BE2C (cell line): ENCODE measurements at places on chromosomes 1 and 21.

DNA sequence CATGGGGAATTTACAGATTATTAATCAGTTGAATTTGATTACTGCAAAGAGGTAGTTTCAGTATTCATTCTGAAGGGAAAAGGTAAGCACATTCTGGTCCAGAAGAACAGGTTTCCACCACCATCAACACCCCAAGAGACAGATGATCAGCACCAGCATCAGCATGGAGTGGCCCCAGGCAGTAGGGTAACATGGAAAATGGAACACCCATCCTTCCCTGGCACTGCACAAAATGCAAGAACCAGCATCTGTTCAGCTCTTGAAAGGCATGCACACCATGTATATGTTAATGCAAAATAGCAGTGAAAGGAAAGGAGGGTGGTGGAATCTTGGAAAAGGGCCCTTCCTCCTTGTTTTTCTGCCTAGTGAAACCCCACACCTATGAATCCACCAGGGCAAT, 9.2 kb downstream of the HSD3B1 start:
- DNase-seq, result no peak

GRCh38 chr1:5509664-5510452, 482.4 kb downstream of the NPHP4 start:
- DNase-seq, result peak; percentile 48

DNA sequence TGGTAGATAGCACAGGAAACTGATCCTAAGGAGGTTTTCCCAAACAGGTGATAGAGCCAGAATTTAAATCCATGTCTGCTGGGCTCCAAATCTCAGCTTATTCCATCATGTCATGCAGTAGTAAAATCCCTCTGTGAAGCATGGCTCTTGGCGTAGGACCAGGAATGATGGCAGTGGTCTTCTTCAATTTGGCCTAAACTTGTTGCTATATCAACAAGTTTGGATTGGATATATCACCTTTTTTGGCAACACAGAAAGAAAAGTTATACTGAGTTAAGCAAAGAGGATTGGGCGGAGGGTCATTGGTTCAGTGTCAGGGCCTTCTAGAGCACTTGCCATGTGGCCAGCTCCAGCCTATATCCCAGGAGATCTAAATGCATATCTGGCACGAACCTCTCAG, 52.2 kb downstream of the FGGY start:
- no peak for DNase-seq

GRCh38 chr1:1560178-1560577, 14.5 kb downstream of the SSU72 start:
- no peak for DNase-seq

- peak; percentile 24 for DNase-seq
Observed at GRCh38 chr1:47434051-47434842, 3.6 kb upstream of the FOXD2 start.

- DNase-seq, result no peak
Observed at GRCh38 chr1:111882559-111882958, 106.9 kb downstream of the KCND3 start.

DNA sequence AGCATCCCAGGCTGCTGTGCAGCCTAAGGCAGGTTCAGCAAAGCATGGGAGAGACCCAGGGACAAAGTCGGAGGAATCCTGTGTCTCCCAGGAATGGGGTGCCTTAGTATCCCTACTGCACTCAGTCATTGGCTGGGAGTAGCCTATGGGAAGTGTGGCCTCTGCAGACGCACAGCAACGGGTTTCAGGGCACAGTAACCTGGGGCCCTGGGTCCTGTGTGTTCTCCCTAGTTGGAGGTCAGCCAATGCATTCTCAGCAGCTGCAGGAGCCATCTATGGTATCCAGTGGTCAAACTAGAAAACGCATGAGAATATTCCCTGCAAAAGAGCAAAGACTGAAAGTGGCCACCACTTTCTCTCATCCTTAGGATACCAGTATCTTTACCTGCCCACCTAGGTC, 13.7 kb upstream of the C1orf21 start:
- DNase-seq, result peak; percentile 41

- no peak for DNase-seq
Observed at GRCh38 chr1:6906783-6907182, 121.5 kb downstream of the CAMTA1 start.

DNA sequence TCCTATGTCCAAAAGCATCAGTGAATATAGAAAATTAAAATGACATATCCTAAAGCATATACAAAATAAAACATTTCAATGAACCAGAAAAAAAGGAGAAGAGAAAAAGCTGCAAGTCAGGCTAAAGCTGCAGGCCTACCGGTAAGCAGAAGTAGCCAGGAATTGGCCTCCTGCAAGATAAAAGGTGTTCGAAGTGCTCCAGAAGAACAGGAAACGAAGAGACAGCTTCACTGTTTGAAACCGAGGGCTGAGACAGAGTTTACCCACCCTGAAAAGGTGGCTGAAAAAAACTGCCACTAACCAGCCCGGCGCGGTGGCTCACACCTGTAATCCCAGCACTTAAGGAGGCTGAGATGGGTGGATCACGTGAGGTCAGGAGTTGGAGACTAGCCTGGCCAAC, 37.4 kb downstream of the NSL1 start:
- DNase-seq, result no peak

DNA sequence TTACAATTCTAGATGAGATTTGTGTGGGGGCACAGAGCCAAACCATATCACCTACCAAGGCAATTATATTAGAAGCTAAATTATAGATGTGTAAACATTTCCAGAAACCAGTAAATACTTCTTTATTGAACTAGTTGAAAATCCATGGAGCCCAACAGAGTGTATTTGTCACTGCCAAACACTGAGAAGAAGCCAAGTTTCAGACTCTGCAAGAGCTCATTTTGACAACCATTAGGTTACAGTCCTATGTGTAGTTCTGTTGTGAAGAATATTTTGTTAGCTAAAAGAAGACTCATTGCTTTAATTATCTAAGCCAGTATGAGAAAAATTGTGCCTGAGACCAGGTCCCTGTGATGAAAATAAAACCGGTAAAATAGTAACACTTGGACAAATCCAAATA, 358.9 kb upstream of the SGIP1 start:
- DNase-seq, result no peak

DNA sequence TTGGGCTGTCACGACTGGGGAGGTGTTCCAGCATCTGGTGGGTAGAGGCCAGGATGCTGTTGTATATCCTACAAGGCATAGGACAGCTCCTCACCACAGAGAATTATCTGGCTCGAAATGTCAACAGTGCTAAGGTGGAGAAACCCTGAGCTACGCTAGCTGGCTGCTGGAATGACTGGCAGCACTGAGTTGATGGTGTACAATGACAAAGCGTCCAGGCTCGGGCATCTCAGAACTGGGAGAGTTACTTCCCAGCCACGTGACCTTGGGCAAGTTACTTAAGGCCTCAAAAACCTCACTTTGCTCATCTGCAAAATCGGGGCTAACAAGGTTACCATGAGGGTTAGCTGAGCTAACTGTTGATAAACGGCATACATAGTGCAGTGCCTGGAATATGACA, 35.4 kb downstream of the GPR161 start:
- DNase-seq, result no peak

DNA sequence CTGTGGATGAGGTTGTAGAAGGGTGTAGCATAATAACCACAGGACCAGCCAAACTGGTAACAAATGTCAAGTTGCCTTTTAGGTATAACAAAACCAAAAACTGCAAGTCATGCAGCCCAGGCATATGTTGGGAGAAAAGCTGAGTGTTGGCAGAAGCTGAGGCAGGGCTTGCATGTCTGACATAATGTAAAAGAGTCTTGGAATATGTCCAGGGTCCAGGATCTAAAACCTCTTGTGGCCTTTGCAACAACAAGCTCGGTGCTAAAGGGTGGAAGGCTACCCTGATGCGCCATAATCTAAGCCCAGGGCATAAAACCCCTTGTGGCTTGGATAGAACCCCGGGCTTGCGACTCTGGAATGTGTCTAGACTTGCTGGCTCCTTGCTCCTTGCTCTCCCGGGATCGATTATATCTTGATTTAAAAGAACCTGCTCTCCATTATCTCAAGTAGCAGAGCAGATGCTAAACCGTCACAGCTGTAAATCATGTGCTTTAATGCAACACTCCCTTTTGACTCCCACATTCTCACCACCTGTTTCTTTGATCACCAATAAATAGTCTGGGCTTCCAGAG, 26.5 kb upstream of the SLC35A3 start:
- DNase-seq, result peak; percentile 54

- DNase-seq, result no peak
Observed at GRCh38 chr1:187018291-187018690, 189.5 kb downstream of the PLA2G4A start.

- DNase-seq, result no peak
Observed at GRCh38 chr21:20086508-20086907, 911.7 kb upstream of the NCAM2 start.

DNA sequence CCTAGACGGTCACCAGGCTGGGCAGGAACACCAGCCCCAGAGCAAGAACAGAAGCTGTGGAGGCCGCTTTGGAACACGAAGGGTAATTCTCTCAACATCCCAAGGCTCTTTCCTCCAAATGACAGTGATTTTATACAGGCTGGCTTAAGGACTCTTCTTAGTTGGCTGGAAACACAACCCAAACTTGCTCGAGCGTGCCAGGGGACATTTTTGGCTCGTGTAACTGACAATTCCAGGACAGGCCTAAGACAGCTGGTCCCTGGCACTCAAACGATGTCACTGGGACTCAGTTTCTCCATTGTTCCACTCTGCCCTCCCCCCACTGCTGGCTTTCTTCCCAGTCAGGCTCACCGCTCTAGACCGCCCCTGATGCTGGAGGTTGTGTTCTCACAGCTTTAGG, 164.7 kb downstream of the NPHP4 start:
- DNase-seq, result no peak

GRCh38 chr21:14572204-14572780, 26.2 kb upstream of the SAMSN1 start:
- no peak for DNase-seq

- no peak for DNase-seq
Observed at GRCh38 chr1:231424950-231425805, 3.1 kb upstream of the EGLN1 start.

DNA sequence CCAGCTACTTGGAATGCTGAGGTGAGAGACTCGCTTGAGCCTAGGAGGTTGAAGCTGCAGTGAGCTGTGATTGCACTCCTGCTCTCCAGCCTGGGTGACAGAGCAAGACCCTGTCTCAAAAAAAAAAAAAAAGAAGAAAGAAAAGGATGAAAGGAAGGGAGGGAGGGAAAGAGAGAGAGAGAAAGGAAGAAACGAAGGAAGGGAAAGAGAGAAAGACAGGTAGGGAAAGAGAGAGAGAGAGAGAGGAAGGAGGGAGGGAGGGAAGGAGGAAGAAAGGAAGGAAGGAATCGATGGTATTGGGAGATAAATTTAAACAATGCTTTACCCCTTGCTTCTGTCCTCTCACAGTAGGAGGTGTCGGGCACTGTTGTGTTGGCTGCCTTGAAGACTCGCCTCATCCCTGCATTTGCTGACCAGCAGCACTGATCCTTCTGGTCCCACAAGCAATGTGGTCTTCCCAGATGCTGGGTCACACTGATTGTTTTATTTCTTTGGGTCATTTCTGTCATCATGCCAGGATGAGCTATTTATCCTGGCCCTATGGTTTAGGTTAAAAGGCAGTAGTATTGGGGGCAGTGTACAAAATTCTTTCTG, 30.9 kb downstream of the GPR137B start:
- no peak for DNase-seq

GRCh38 chr1:13667691-13668090, 32.3 kb upstream of the PRDM2 start:
- DNase-seq, result no peak

DNA sequence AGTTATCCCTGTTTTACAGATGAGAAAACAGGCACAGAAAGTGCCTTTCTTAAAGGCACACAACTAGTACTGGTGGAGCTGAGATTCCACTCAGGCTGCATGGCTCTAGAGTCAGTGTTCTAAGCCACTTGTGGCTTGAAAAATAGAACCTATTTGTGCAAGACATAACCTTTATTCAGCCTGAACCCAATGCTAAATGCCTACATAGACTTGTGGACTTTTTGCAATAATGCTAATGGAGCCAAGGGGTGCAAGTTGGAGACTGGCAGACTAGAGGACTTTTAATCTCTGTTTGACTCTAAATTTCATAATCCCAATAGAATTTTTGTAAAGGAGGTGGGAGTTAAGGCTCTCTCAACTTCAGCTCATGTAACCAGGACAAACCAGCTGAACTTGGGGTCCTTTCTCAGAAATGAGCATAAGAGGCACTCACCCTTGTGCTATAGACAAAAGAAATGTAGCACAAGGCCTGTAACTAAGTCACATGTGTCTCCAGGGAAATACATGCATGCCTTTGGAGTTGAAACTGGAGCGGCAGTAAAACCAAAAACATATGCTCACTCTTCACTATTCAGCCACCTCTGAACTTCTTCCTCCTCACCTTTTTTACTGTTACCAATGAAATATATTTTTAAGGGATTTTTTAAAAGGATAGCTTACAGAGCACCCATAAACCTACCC, 43.0 kb upstream of the AK4 start:
- no peak for DNase-seq

- DNase-seq, result peak; percentile 91
Observed at GRCh38 chr1:3668585-3669300, 16.4 kb downstream of the TP73 start.

DNA sequence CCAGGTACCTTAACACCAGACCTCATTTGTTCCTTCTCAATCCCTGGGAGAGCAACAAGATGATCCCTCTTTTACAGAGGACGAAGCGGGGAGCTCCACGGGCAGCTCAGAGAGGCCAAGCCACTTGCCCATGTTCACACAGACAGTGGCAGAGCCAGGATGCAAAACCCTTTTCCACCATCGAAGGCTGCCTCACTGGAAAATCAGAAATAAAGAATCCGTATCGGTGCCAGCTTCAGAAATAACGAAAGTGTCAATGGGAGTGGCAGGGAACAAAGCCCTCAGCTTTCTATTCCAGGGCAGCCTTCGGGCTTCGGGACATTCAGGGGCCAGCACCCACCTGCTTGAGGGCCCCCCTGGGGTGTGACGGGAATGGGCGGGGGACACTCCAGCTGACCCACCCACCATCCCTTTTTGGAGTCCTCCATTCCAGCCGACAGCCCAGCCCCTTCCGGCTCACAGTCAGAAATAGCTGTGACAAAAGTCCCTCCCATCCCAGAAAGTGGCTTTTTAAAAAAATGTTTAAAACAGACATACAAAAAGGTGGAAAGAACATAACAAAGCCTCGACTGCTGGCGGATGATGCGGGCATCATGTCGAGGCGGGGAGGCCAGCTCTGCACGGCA, 6.0 kb downstream of the IFFO2 start:
- DNase-seq, result no peak

DNA sequence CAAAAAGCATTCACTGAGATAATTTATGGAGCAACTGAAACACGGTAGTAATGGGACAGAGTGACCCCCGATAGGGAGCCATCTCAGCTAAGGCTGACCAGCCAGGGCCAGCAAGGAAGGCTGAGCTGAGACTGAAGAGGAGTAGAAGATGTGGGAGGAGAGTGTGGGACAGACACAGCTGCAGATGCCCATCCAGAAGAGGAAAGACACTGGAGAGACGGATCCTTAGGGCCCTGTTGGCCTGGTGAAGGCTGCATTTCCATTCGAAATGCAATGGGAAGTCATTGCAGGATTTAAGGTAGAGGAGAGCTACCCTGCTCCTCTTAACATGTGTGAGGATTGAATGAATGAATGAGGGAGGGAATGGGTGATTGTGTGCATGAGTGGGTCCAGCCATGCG, 44.0 kb upstream of the LRP8 start:
- no peak for DNase-seq

DNA sequence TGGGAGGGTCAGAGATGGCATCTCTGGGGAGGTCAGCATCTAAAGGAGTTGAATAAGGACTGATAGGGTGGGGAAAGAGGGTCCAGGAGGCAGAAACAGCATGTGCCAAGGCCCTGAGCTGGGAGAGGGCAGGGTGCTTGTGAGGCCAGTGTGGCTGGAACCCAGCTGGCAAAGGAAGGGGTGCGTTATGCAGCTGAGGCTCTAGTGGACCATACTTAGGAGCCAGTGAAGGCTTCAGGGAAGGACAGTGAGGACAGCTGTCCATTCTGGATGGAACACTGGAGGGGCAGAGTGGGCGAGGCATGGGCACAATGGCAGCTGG, 57.1 kb upstream of the RPL11 start:
- DNase-seq, result no peak
